ENCODE measurements at places on chromosomes 12 and 14. TPM values are rescaled to one million over a fixed set of nuclear protein-coding genes. Genes with fewer than 3 reads are reported as not detected.

The AQP2 gene
- total RNA-seq: not detected

DNA sequence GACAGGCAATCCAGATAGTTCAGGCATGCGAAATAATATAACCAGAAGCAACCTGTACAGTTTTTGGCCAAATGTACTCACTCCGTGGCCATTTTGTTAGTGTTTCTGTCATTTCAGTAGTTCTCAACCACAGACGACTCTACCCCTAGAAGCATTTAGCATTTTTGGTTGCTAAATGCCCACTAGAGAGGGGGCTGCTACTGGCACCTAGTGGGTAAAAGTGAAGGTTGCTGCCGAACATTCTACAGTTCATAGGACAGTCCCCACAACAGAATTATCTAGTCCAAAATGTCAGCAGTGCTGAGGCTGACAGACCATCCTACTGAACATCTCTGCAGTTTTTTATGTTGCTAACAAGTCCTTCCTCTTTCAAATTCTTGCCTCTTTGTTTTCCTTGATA is 107.4 kb downstream of the TSHR start:
- DNase-seq: no peak

DNA sequence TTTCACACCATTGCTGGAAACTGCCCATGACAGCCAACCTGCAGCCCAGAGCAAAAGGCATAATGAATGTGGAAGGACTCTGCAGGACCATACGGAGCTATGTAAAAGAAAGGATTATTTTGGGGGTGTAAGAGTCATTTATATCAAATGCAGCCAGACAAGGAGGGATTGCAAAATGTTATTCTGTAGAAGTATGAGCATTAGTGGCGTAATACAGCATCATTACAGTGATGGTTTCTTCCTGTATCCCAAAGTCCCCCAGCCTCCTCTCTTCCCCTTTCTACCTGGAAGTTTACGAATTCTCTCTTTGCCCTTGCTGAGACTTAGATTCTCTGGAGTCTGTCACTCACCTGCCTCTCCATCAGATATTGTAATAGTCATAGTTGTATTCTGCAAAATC is 89.9 kb downstream of the BORCS5 start:
- no peak for DNase-seq

DNA sequence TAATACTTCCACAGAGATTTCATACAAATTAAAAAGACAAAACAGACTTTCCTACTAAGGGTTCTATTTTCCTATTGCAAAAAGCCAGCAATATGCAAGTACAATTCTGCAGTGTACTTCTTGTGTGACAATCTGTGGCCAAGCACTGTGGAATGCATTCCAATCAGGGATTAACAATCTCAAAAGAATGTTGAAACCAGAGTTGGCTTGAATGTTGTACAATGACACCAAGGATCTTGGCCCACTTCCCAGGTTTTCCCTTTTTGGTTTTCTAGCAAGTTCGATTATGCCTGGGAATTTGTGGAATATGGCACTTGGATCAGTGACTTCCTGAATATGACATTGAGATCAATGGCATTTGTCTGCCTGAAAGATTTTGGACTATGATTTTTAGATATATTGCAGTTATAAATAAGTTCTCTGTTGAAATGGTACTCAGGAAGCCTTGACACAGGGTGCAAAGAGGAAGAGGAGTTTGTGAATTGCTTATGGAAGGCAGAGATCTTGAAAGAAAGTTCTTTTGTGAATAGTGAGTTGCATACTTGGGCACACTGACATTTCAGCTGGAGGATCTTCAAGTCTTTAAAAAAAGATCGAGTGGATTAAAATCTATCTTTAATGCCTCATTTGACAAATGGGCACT is 81.4 kb upstream of the FERMT2 start:
- peak; percentile 67 for DNase-seq

- no peak for DNase-seq
Observed at GRCh38 chr12:49895773-49896172, 7.9 kb downstream of the FAIM2 start.

The CYP27B1 gene
- total RNA-seq: 4.3 TPM

Data from kidney epithelial cell (primary cell).